Sigmoid colon (tissue), 7 donors: ENCODE measurements at places on chromosomes 7 and 10.

GRCh38 chr10:43979551-43979950 lies 330.9 kb upstream of the ZNF32 start:
- DNase-seq, result no peak

- no peak for DNase-seq
Measured at GRCh38 chr7:34096777-34097176, 191.4 kb downstream of the BMPER start.

DNA sequence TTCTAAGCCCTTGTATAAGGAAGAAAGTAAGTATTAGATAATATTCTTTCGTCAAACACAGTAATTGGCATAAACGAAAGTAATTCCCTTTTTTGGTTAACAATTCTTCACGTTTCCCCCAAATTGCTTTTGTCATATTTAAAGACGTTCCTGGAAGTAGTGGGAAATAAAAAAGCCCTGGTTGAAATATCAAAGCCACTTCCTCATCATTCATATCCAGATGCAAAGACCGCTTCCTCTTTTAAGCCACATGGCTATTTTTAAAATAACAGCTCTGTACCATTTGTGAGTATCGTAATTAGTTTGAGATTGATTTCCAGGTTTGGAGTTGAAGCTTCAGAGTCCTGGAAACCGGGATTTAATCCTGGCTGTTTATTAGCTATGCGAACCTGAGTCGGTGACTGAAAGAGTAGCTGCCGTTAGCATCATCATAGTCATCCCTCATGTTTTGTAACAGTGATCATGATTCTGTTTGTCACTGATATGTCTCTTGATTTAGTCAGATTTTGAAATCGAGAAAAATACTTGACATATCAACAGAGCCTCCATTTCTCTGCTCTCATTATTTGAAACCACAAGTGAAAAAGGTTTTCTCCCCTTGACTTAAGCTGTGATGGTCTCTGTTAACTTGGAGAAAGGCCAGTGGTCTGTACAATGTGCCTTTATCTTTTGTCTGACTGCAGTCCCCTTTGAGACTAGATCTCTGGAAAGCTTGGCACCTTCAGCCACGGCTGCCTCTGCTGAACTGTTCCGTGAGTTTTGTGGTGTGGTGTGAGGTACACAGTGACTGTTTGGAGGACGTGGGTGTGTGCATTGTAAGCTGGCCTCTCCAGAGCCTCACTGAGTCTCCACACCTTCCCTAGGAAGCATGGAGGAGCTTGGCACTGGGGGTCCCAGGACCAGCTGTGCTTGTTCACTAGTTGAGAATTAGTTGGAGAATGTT lies 18.1 kb downstream of the OPTN start:
- no peak for DNase-seq

DNA sequence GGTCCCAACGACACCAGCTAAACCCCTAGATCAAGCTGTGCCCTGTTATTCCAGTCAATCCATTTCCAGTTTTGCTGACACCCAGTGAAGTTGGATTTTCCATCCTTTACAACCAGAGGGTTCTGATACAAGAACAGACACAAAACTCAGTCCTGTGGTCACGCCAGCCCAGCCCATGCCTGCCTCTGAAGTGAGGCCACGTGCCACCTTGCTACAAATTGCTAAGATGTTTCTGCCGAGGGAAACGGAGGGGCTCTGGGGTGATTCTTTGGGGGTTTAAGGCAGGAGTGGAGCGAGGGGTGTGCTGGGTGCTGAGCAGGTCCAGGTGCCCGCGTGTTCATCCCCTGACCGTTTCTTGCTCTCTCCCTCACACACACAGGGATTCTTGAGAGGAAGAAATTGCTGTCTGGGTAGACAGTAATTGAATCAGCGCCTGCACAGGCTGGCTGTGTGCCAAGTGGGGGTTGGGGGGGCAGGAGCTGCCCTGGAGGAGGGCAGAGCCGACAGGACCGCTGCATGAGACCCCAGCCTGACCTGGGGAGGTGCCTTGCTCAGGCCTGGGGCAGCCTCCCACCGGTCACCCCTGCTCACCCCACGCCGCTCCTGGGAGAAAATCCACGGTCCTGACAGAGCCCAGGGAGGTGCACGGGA lies 38.1 kb downstream of the ADAP1 start:
- DNase-seq, result peak; percentile 67

DNA sequence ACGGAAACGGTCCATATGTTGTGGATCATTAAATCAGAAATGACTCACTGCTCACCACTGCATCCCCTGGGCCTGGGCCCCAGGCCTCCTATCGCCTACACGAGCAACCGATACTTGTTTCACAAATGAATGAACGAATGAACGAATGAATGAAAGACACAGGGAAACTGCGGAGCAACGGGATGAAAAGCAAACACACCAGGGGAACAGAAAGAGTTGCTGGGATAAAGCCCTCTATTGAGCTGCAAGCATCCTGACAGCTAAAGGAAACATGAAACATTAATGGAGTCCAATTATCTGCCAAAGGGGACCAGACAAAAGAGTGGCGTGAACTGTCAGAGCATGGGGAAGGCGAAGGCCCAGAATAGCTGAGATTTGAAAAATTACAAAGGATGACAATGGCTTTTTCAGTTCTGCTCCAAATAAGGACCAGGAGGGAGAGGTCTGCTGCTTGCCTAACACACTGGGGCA lies 92.1 kb downstream of the GRB10 start:
- no peak for DNase-seq
